CD4-positive, alpha-beta T cell treated with Interleukin-12 subunit alpha and Interleukin-12 subunit beta, for 1 hour (primary cell): ENCODE measurements at places on chromosomes 2 and 18.

GRCh38 chr18:45619062-45619825 lies 4.0 kb downstream of the SLC14A2 start:
- DNase-seq = no peak

GRCh38 chr2:185811580-185811979 lies 73.0 kb downstream of the FSIP2 start:
- DNase-seq = no peak

DNA sequence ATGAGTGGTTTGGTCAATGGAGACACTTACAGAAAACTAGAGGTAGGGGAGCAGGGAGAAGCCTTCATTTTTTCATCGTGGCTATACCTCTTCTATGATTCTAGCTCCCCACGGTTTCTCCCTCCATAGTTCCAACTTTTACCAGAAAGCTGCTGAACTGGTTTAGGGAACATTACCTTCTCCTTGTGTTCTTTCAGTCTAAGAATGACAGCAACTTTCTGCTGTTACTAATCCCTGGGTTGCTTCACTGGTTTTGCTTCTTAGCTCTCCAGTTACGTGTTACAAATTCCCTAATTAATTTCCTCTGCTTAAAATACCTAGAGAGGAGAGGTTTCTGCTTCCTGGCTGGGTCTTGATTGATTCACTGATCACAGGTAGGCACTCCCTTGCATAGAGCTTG lies 499.9 kb downstream of the SLC4A3 start:
- no peak for DNase-seq

DNA sequence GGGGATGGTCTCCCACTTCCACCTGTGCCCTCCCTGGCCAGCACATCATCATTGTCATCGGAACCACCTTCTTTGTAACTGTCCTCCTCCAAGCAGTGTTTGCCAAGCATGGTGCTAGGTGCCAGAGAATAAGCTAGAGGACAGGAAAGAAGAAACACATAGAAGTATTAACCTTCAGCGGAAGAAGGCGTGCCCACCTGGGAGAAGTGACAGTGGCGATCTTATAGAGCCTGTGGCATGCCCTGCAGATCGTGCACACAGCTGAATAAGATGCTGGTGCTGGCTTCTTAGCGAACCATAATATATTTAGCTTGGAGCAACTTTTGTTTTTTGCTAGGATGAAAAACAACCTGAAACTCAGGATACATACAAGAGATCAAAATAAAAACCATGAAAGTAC lies 148.0 kb downstream of the FAM210A start:
- no peak for DNase-seq

DNA sequence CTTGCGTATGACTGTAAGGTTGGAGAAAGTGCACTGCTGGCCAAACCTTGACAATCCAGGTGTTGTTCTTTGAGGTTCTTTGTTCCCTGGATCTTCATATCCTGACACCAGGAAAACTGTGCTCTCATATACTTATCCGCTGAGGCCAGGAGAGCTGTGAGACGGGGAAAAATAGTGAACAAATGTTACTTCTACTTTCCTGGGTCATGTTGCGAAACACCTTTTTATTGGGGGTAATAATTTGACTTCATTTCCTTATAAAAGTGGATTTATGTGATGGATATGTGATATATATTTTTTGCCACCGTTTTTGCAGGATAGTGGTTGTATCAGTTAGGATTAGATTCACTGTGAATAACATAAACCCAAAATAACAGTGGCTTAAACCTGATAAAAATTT lies 336.1 kb downstream of the OSR1 start:
- DNase-seq = no peak
